ENCODE measurements at places on chromosomes 2 and 18.

DNA sequence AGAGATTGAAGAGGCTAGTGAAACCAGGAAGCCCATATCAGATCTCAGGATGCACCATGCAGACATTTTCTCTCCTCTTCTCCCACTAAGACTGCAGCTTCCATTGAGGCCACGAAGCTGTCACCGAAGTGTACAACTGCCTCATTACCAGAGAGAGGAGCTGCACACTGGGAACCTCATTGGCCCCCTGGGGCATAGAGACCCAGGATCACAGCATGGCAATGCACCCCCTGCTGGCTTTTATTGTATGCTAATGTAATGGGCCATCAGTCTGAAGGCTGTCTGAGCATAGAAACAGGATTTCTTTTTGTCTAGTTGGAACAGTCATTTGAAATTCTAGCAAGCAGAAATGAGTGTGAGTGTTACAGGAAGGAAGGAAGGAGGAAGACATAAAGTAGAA, 861.6 kb upstream of the CELF4 start:
- no peak for DNase-seq

GRCh38 chr2:28640908-28641300, 110.7 kb upstream of the PPP1CB start:
- no peak for DNase-seq

DNA sequence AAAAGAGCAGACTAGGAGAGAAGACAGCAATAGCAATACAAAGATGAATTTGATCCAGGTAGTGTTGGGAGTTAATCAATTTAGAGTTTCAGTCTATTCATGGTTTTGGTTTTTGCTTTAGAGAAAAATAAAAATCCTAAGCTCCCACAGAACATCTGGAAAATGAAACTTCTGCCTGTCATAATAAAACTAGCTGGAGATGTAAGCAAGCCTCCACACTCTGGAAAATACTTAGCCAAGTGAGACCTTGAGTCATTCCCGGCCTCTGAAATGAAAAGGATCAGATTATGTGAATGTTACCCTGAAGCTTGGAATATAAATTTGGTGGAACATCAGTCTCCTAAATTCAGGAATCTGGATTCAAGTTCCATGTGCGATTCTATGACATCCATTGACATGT, 485.6 kb upstream of the SPRED2 start:
- no peak for DNase-seq

DNA sequence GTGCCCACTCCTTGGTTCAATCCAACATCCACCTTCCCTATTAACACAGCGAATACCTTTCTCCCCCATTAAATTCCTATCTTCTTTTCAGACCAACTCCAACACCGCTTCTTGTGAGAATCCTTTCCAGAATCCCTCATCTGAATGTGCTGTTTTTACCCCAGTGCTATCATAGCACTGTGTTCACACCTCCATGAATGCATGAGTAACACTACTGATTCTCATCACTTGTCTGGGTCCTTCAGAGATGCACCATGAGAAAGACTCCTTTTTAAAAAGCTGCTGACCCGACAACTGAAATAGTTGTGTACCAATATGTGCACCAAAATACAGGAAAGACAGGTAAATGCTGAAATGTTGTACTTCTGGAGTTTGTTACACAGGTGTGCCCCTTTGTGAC, 18.8 kb downstream of the MGAT4A start:
- DNase-seq, result no peak

- DNase-seq, result no peak
These were observed 38.9 kb downstream of the SETBP1 start for GRCh38 chr18:44719519-44720060.

GRCh38 chr2:62409442-62409841, 96.6 kb downstream of the TMEM17 start:
- no peak for DNase-seq

GRCh38 chr2:230932556-230933511, 7.8 kb upstream of the GPR55 start:
- no peak for DNase-seq

GRCh38 chr2:23994567-23994966, 15.3 kb upstream of the MFSD2B start:
- DNase-seq, result no peak

- no peak for DNase-seq
These were observed 252.6 kb downstream of the AGAP1 start for GRCh38 chr2:235746257-235746934.

- no peak for DNase-seq
These were observed 82.3 kb downstream of the TWIST2 start for GRCh38 chr2:238930216-238930615.

DNA sequence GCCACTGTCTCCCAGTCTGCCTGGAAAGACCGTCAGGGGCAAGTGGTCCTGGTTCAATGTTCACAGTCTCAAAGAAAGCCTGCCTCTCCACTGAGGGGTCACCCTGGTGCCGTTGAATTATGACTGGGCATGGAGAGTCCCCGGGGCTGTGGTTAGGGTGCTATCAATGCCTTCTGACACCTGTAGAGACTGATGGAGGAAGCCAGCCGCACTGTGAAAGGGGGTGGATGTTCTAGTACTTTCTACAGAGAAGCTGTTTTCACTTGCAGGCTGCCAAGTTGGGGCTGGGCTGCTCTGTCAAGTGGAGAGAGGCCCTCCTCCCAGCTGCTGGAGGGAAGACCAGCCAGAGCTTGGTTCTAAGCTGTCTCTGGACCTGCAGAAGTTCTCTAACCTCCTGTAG, 80.5 kb downstream of the BCL2L11 start:
- DNase-seq, result no peak

DNA sequence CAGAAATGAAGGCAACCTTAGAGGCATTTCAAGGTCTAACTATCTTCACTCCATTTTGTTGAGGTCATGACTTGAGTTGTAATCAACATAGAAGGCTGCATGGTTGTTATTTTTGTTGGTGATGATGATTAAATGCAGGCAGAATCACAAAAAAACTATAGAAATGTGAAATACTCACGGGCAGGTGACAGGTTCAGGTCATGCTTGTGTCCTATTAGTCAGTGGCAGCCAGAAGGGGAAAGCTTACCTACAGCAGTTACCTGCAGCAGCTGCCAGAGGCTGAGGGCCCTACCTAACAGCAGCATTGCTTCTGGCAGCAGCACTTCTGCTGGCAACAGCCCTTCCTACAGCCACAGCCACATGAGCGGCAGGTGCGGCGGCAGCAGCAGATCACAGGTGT, 394 bp downstream of the SCYGR3 start:
- no peak for DNase-seq

DNA sequence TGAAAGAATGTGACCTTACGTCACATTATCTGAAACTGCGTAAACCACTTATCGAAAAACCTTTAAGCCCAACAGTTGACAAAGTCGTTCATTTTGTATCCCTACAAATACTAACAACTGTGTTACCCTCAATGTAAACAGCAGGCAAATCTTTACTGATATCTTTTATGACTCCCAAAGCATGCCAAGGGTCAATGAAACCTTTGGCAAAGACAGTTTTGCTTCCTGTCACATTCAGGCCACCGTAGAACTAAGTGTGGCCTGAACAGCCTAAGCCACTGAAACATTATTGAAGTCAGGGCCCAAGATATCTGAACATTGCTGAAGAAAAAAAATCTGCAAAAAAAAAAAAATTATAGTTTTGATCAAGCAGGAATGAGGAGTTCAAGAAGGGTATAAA, 77.3 kb downstream of the FAM124B start:
- no peak for DNase-seq

- no peak for DNase-seq
These were observed 25.3 kb downstream of the PAX8 start for GRCh38 chr2:113253453-113253852.

- no peak for DNase-seq
These were observed 407.5 kb upstream of the NRP2 start for GRCh38 chr2:205274801-205275200.

Measured in SHP77 treated with DMSO at 0.1 percent for 48 hours (cell line).